ENCODE measurements at places on chromosomes 4 and X.

DNA sequence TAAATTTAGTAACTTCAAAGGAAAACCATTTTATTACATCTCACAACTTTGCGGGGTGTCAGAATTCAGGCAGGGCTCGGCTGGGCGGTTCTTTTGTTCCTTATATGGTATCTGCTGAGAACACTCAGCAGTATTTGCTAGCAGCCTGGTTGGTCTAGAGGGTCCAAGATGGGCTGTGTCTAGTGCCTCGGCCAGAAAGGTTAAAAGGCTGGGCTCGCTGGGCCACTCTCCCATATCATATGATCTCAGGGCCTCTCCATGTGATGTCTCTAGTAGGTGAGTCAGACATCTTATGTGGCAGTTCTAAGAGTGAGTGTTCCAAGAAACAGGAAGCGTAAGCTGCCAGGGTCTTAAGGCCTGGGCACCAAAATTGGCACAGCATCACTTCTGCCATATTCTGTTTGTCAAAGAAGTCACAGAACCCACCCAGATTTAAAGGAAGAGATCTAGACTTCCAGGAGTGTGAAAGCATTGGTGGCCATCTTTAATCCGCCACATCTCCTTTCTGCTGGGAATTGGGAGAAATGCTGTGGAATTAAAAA is 100.9 kb upstream of the ATP6AP2 start:
- H3K27ac ChIP-seq, result no peak overlapping the region
- no peaks in the 10 kb centered on the region for H3K36me3 ChIP-seq
- no peaks in the 10 kb centered on the region for H3K27me3 ChIP-seq

DNA sequence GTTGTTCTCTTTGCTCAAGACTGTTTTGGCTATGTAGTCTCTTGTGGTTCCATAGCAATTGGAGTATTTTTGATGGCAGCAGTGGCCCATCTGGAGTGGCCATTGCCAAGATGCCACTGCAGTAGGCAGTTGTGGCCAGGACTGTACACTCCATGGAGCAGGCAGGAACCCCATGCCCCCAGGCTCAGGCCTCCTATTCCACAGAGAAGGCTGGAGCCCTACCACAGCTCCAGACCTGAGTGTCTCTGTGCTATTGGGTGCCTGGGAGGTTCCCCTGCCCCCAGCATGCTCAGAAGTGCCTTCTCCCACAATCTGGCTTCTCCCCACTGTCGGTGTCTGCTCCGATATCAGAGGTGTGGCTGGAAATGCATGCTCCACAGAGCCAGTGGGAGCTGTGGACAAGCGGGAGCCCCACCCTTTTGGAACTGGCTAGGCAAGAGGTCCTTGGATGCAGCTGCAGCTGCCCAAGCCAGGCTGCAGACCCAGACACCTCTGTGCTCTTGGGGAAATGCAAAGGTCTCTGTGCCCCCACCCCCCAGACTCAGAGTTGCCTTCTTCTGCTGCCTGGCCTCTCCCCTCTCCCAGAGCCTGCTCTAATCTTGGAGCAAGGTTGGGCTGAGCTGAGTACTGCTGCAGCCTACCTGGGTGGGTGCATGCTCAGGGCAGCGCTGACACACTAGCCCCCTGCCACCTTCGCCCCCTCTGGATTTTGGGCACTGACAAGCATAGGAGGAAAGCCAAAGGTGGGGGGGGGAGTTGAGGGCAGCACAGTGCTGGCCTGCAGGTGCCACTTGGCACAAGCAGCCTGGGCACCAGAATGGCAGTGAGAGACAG is 46.6 kb upstream of the UBE2NL start:
- no peak for DNase-seq
- H3K27ac ChIP-seq, result no peak overlapping the region
- H3K4me3 ChIP-seq, result no peak overlapping the region
- no peaks in the 10 kb centered on the region for H3K27me3 ChIP-seq

DNA sequence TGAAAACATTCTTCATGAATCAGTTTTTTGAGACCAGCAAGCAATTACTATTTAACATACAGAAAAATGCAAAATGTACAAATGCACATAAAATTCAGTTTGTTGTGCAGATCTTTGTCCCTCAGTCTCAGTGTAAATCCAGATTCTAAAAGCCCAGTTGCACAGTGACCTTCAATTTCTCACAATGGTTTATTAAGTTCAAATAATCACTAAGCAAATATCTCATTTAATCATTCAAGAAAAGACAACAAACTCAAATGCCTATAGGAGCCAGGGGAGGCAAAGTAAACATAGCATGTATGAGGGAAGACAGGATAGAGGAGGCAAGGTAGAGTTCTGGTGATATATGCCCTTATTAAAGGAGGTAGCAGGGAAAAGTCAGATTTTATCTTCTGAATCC is 82.8 kb downstream of the PPP3CA start:
- H3K4me1 ChIP-seq, result peaks cover 29% of the 10 kb centered on the region
- H3K4me3 ChIP-seq, result no peak overlapping the region
- DNase-seq, result no peak
- no peaks in the 10 kb centered on the region for H3K36me3 ChIP-seq
- no peak overlapping the region for H3K27ac ChIP-seq

GRCh38 chr4:151611960-151612359 is 148.8 kb downstream of the GATB start:
- DNase-seq, result no peak
- no peaks in the 10 kb centered on the region for H3K36me3 ChIP-seq
- no peak overlapping the region for H3K27ac ChIP-seq
- H3K4me1 ChIP-seq, result no peaks in the 10 kb centered on the region
- H3K27me3 ChIP-seq, result no peaks in the 10 kb centered on the region
- H3K4me3 ChIP-seq, result no peak overlapping the region

DNA sequence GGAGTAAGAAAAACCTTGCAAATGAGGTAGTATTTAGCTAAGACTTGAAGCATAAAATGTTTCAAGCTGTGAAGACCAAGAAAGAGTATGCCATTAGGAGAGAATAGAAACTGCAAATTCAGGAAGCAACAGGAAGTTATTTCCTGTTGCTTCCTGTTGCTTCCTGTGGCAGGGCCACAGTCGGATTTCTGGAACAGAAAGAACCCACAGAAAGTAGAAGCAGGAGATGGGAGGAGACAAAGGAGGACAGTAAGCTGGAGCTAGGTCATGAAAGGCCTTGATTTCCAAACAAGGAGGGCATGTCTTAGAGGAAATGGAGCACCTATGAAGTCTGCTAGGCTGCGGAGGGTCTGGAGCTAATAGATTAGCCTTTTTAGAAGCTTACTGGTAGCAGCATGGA is 17.2 kb downstream of the ASB11 start:
- H3K27me3 ChIP-seq, result no peaks in the 10 kb centered on the region
- H3K27ac ChIP-seq, result no peak overlapping the region
- no peaks in the 10 kb centered on the region for H3K36me3 ChIP-seq
- DNase-seq, result no peak

- H3K4me1 ChIP-seq, result no peaks in the 10 kb centered on the region
- no peak for DNase-seq
- H3K4me3 ChIP-seq, result no peak overlapping the region
- H3K27me3 ChIP-seq, result no peaks in the 10 kb centered on the region
Measured at GRCh38 chr4:173883821-173884220, 353.8 kb upstream of the HAND2 start.

DNA sequence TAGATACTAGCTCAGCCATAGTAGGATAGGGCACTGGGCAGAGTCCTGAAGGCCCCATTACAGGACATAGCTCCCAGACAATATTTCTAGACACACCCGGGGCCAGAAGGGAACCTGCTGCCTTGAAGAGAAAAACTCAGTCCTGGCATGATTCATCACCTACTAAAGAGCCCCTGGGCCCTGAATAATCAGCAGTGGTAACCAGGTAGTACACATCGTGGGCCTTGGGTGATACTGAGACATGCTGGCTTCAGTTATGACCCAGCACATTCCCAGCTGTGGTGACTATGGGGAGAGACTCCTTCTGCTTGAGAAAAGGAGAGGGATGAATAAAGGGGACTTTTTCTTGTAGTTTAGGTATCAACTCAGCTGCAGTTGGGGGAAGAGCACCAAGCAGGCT is 104.3 kb upstream of the STK26 start:
- no peak overlapping the region for H3K4me3 ChIP-seq
- H3K4me1 ChIP-seq, result no peaks in the 10 kb centered on the region
- H3K27me3 ChIP-seq, result no peaks in the 10 kb centered on the region

DNA sequence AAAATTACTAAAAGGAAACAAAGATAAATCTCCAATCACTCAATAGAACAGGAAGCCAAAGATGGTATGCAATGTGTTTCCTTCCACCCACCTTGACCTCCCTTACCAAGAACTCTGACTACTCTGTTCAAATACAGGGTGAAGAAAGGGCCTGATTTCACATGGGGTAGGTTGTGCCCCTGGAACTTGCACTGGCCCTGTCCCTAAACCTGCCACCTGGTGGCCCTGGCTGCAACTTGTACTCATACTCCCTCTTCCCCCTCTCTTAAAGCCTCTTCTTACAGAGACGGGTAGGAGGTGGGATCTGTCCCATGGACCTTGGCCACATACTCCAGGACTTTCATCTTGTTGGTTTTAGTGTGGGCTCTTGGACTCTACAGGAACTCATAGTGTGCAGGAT is 17.3 kb upstream of the TMEM185A start:
- H3K4me1 ChIP-seq, result no peaks in the 10 kb centered on the region
- no peak for DNase-seq
- H3K36me3 ChIP-seq, result no peaks in the 10 kb centered on the region
- no peak overlapping the region for H3K4me3 ChIP-seq

- DNase-seq, result no peak
- H3K4me3 ChIP-seq, result no peak overlapping the region
- H3K36me3 ChIP-seq, result no peaks in the 10 kb centered on the region
- H3K4me1 ChIP-seq, result peaks cover 58% of the 10 kb centered on the region
- H3K27ac ChIP-seq, result no peak overlapping the region
Measured at GRCh38 chrX:110215411-110215810, 102.5 kb downstream of the AMMECR1 start.

- no peaks in the 10 kb centered on the region for H3K4me1 ChIP-seq
- no peaks in the 10 kb centered on the region for H3K27me3 ChIP-seq
- H3K27ac ChIP-seq, result no peak overlapping the region
- peaks cover 100% of the 10 kb centered on the region for H3K36me3 ChIP-seq
- no peak overlapping the region for H3K4me3 ChIP-seq
Measured at GRCh38 chr4:8218371-8219031, 19.4 kb downstream of the SH3TC1 start.

- DNase-seq, result no peak
- H3K4me1 ChIP-seq, result no peaks in the 10 kb centered on the region
- no peak overlapping the region for H3K4me3 ChIP-seq
- H3K27me3 ChIP-seq, result no peaks in the 10 kb centered on the region
- H3K27ac ChIP-seq, result no peak overlapping the region
- H3K36me3 ChIP-seq, result no peaks in the 10 kb centered on the region
Measured at GRCh38 chr4:186228514-186228894, 1.2 kb downstream of the KLKB1 start.

GRCh38 chr4:132557660-132558059 is 591.4 kb upstream of the PCDH10 start:
- H3K4me1 ChIP-seq, result no peaks in the 10 kb centered on the region
- no peak overlapping the region for H3K4me3 ChIP-seq
- no peaks in the 10 kb centered on the region for H3K27me3 ChIP-seq
- no peak overlapping the region for H3K27ac ChIP-seq

DNA sequence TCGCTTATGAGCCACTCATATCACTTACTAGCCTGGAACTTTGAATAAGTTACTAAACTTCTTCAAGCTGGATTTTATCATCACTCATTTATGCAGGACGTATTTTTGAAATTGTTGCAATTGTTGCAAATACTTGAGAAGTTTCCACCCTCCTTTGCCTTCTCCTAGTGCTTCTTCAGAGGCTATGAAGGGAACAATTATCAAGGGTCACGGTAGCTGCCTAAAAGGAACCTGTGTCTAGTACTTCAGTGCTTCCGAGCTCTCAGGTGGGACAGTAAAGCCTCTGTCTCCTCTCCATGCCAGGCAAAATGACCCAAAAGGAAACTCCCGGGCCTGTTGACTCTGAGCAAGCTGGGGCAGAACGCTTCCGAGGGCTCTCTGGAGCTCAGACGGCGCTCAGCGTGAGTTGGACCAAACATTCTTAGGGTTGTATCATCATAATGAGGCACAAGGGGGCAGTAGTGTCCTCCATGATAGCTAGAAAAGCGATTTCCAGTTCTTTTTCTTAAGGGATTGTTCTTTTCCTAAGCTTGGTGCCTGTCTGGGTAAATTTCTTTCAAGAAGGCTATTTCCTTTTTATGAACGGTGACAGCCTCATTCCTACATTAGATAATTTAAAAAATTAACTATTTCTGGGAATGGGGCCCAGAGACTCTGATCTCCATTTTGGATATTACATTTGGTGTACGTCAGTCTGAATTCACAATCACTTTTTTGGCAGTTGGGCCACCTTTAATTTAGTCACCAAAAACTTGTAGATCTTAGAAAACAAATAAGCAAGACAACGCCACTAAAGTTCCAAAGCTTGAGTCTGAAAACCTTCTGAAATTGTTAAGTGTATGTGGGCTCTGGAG is 73.1 kb downstream of the PACRGL start:
- H3K4me1 ChIP-seq, result no peaks in the 10 kb centered on the region
- no peak overlapping the region for H3K27ac ChIP-seq
- no peak for DNase-seq
- H3K36me3 ChIP-seq, result no peaks in the 10 kb centered on the region
